Mononuclear cell (primary cell): ENCODE measurements at places on chromosomes 13 and 19. TPM values are rescaled to one million over a fixed set of nuclear protein-coding genes. Genes with fewer than 3 reads are reported as not detected.

Gene HIPK4
- total RNA-seq, result 0.10 TPM

Gene ACER1
- 0.42 TPM for total RNA-seq

Gene CEACAM21
- total RNA-seq, result 3.9 TPM

Gene RFPL4A
- total RNA-seq, result not detected

Gene WDR88
- total RNA-seq, result not detected

Gene NEK5
- under 0.01 TPM for total RNA-seq

Gene NUCB1
- total RNA-seq, result 166 TPM

Gene C13orf42
- not detected for total RNA-seq

Gene MARK4
- total RNA-seq, result 12.9 TPM

Gene KL
- 0.10 TPM for total RNA-seq

Gene RGL3
- total RNA-seq, result not detected

Gene KIR2DL3
- 0.84 TPM for total RNA-seq

Gene OSCAR
- total RNA-seq, result 8.7 TPM

Gene MCF2L
- total RNA-seq, result 5.8 TPM

Gene ZNF491
- total RNA-seq, result 0.94 TPM

Gene ZNF132
- 1.9 TPM for total RNA-seq

Gene EHD2
- total RNA-seq, result 0.42 TPM

Gene ZNF726
- total RNA-seq, result 2.9 TPM

Gene C19orf85
- not detected for total RNA-seq

Gene SOHLH2
- not detected for total RNA-seq

Gene APOC4
- total RNA-seq, result not detected

Gene ICAM5
- total RNA-seq, result 0.42 TPM

Gene LRRC4B
- total RNA-seq, result not detected

Gene RFPL4AL1
- total RNA-seq, result not detected

Gene CILP2
- 0.31 TPM for total RNA-seq
